ENCODE measurements at places on chromosomes 7 and 10.

GRCh38 chr10:71812913-71813590, 38.0 kb downstream of the PSAP start:
- no peak for DNase-seq

- no peak for DNase-seq
These were observed 568.1 kb upstream of the LRRN3 start for GRCh38 chr7:110522761-110523200.

GRCh38 chr10:113086282-113086681, 136.2 kb downstream of the TCF7L2 start:
- no peak for DNase-seq

DNA sequence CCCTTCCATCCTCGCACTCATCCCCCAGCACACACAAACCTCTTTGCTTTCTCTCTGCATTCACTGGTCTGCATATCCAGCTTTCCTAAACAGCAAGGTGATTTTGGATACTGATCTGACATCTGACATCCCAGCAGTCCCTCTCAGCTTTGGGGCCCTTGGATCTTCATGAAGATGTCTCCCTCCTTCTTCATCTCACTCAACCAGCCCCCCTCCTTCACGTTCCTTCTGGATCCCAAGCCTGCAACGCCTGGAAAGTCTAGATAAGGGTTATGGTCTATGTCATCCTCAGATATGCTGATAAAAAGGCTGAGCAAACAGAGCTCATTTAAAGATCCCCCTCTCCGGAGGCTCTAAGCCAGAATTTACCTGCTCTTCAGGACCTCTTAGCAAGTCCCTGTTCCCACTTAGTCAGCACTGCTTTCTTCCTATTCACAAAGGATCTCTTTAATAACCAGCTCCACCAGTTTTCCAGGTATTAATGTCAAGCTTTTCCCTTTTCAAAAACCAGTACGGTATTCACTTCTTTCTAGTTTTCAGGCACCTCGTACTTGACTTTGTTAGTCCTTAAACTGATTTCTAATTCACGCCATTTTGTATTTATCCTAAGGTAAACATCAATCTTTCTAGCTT, 38.9 kb downstream of the CREB3L2 start:
- no peak for DNase-seq

- no peak for DNase-seq
These were observed 286.7 kb upstream of the FZD8 start for GRCh38 chr10:35928748-35929147.

GRCh38 chr7:77413861-77414424, 2.2 kb downstream of the GSAP start:
- peak; percentile 85 for DNase-seq

DNA sequence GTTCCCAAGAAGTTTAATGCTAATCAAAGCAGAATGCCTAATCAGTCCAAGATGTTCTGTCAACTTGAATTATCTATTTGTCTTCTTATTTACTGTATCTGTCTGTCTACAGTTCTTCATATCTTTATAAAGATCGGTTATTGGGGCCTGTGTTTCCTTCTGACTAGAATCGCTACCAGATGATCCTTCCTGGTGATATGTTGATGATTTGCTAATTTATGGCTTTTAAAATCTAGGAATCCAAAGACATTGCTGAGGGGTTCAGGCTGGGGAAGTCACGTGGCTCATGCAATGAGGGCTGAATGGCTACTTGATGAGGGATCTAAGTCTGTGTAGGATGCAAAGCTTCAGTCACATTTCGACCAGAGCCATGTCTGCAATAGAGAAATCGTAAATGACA, 536.3 kb downstream of the KCNMA1 start:
- no peak for DNase-seq

- peak; percentile 54 for DNase-seq
These were observed 4.6 kb downstream of the AKR1B1 start for GRCh38 chr7:134454277-134454676.

- no peak for DNase-seq
These were observed 114.5 kb downstream of the MBL2 start for GRCh38 chr10:52658112-52658511.

DNA sequence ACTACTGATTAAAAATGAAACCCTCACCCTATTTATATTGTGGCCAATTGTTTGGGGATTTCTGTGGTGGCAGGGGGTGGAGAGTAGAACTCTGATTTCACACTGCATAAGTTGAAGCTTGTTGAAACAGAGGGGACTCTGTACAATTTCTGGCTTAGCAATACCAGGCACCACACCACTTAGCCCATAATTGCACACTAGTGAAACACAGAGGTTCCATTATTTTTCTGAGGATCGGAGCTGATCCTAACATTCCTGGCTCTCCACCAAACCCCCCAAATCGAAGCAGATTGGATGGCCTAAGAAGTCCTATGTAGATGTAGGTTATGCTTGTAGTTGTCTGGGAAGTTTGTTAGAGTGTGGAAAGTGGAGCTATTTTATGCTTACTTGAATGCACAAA, 47.0 kb downstream of the PTN start:
- no peak for DNase-seq

DNA sequence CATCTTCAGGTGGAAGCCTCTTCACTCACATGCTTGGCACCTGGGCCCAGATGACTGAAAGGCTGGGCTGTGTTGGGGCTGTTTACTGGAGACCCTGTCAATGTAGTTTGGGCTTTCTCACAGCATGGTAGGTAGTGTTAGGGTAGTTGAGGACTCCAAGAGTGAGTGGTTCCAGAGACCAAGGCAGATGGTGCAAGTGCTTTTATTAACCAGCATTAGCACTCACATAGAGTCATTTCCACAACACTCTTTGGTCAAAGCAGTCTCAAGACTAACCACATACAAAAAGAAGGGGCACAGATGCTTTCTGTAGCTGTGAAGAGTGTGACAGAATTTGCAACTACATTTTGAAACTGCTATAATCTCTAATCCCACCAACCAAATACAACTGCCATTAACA, 135.0 kb downstream of the RTKN2 start:
- no peak for DNase-seq

GRCh38 chr7:93890464-93891068, at the start of gene TFPI2:
TFPI2 (minus strand) TSS chr7:93890753; CDS start chr7:93890678, 75 bp downstream.
- peak; percentile 20 for DNase-seq

DNA sequence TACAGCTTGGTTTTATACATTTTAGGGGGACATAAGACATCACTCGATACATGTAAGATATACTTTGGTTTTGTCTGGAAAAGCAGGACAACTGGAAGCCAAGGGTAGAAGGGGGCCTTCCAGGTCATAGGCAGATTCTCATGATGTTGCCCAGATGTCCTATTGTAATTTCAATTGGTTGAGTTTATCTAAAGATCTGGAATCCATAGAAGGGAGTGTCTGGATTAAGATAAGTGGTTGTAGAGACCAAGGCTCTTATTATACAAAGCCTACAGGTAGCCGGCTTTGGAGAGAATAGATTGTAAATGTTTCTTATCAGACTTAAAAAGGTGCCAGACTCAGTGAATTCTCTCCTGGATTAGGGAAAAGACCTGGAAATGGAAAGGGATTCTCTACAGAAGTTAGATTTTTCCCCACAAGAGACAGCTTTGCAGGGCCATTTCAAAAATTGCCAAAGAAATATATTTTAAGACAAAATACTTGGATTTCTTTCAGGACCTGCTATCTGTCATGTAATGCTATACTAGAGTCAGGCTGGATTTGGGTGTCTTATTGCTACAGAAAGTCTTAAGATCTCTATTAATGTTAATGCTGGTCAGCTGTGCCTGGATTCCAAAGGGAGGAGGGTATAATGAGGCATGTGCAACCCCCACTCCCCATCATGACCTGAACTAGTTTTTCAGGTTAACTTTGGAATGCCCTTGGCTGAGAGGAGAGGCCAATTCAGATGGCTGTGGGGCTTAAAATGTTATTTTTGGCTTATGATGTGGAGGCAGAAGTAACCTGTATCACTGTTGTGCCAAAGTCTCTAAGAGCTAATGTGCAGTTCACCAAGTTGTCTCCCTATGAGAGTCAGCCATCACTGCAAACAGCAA, 511.1 kb upstream of the C7orf33 start:
- DNase-seq: no peak

DNA sequence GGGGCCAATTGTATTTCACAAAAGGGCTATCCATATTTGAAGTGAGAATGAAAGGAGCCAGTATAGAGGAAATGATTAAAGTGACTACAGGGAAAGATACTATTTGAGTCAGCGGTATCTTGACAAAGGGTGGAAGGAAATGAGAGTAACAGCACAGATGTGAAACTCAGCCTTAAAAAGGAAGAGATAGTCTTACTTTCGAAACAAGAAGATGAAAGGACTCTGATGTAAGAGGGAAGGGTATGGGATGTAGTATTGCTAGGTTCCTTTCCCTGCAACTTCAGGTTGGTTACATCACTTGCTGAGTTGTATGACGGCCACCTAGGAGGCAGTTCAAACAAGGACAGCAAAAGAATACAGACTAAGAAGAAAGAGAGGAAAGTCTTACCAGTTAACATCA, 13.7 kb downstream of the CISD1 start:
- DNase-seq: peak; percentile 47

GRCh38 chr10:24792638-24793037, 69.0 kb upstream of the ARHGAP21 start:
- no peak for DNase-seq

GRCh38 chr7:158344706-158345300, 242.8 kb downstream of the PTPRN2 start:
- no peak for DNase-seq

- no peak for DNase-seq
These were observed 350.7 kb downstream of the ELMO1 start for GRCh38 chr7:37097983-37098382.

- DNase-seq: no peak
These were observed 812.7 kb upstream of the COBL start for GRCh38 chr7:52129278-52129677.

GRCh38 chr7:153430931-153431330, 621.3 kb upstream of the DPP6 start:
- no peak for DNase-seq

GRCh38 chr10:110437351-110437605, 60.4 kb upstream of the DUSP5 start:
- DNase-seq: no peak

- DNase-seq: no peak
These were observed 155.1 kb downstream of the LSM5 start for GRCh38 chr7:32335107-32335506.

- DNase-seq: peak; percentile 21
These were observed 47.1 kb downstream of the NT5C2 start for GRCh38 chr10:103145860-103146466.

DNA sequence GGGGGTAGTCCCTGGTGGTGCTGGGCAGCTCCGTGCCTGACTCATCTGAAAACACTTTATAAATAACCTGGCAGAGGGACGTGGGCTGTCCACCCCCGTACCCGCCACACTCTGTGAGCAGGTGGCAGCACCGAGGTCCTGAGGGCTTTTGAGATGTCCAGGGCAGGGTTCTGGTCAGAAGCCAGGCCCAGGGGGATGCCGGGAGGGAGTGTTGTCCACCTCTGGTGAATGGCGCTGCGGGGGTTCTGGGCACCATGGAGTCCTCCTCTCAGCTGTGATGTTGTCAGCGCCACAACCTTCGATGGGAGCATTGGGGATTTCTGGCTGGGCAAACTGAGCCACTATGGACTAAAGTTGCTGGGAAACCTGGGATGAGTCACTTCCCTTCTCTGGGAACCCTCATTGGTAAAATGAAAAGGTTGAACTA, 27.4 kb upstream of the GOLGA7B start:
- DNase-seq: no peak

DNA sequence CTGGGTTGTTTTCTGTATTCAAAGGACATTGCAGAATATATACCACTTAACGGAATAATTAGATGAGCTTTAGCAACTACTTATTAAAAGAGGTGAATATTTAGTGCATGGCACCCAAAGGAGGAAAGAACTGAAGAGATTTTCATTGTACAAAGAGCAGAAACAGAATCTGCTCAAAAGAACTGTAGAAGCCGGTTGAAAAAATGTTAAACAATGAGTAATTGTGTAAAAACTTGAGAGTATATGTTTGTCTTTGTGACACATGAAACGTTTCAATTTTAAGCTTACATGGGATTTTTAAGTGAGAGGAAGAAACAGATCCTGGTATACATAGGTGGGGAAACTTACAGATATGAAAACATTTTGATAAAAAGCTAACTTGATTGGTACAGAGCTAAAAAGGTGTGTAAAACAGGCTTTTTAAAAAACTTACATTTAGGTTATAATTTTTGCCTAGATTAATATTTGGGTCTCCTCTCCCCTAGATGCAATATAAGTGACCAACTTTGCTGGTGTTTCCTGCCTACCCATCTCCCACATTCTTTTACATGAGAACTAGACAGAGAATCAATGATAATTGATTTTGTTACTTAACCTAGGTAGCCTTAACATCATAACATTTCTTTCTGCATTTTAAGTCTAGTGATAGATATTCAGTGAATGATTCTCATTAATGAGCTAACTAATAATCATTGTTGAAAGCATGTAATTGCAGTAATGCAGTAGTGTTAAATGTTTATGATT, 6.8 kb downstream of the ARL5B start:
- DNase-seq: no peak

DNA sequence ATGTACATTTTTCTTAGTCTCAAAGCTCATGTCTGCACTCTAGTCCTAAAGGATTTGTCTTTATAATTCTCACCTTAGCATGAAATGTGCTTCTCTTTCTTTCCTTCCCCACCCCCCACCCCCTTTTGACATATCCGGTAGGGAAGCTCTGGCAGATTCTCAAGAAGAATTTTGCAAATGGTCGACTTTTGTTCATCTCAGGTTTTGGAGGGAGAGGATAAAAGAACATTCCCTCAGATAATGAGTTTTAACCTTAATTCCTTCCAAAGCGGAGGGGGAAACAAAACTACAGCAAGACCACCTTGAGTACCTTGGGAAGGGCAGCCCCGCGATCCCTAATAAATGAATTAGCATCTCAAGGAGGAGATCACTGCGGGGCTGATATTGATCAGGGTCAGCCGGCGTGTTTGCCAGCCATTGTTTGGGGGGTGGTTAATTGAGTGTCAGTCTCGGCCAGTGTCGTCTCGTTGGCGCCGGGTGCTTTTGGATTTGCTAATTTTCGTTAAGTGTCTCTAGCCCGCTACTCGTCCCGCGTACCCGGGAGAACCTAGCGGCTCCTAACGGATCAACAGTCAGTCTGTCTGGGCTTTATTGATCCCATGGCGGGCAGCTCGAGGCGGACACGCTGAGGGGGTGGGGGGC, 874 bp upstream of the BAMBI start:
- DNase-seq: no peak

GRCh38 chr7:151436446-151437158, 3.3 kb downstream of the CRYGN start:
- no peak for DNase-seq

DNA sequence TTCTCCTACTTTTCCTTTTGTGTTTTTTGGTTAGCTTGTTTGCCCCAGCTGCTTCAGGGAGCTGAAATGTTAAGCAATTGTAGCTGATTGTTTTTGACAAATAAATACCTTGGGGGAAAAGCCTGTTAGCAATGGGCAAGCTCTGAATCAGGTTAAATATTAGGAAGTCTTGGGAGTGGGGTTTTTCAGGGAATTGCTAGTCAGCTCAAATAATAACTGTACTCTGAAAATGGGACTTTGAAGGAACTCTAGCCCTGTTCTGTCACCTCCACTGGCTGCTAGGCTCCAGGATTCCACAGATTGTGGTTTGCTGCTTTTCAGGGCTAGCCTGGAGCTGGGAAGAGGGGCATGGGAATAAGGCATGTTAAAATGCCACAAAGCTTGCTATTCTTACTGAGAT, 39.5 kb downstream of the ADK start:
- DNase-seq: no peak

- peak; percentile 33 for DNase-seq
These were observed 58.4 kb downstream of the MAPK8 start for GRCh38 chr10:48364659-48365405.

Data from inflammatory macrophage treated with lipopolysaccharide for 1 hour (primary cell).